ENCODE measurements at places on chromosomes 4 and X. TPM values are rescaled to one million over a fixed set of nuclear protein-coding genes. Genes with fewer than 3 reads are reported as not detected.

DNA sequence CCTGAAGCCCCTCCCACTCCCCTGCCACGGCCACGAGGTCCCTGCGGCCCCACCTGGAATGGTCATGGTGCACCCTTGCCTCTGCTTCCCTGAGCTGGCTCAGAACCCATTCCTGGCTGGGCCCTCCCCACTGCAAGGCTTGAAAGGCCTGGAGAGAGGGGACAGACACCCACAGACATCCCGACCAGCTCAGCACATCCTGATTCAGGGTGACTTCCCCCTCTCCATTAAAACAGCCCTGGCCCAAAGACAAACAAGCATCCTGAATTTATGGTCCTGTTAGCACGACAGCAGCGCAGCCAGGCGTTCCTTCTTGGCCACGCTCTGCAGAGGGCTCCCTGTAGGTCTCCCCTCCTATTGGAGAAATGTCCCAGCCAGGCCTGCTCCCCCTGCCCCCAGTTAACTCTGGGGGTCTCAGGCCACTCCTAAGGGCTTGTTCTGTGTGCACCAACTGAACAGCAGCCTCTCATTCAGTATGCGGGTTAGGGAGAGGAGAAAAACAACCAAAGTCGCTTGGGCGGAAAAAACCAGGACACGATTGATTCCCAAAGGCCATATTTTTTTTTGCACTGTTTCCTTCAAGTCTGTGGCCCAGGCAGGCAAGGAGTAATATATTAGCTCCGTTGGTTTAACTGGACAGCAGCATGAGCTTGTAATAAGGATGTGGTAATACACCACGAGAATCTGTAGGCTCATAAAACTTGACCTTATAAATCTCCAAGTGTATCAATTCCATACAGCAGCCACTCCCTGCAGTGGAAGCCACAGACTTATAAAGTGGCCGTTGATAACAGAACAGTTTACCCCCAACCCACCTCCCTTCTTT lies 106.7 kb upstream of the MSX1 start:
- DNase-seq: no peak

DNA sequence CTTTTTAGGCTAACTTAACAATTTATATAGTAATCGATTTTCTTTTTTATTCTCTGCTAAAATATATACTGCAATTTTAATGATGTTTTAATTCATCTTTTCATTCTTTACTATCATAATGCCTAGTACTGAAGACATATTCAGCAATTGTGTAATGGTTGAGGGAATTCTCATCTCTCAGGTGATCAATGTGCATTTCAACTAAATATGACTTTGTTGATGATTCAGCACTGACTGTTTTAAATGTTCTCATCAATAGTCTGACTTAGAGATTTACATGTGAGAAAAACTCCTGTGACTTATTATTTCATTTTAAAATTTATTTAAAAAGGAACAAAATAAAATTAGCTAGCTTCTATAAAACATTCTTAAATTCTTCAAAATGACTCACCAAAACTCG lies 1450.3 kb downstream of the STIM2 start:
- DNase-seq: no peak

GRCh38 chr4:1445716-1446445 lies 39.6 kb upstream of the NKX1-1 start:
- no peak for DNase-seq

DNA sequence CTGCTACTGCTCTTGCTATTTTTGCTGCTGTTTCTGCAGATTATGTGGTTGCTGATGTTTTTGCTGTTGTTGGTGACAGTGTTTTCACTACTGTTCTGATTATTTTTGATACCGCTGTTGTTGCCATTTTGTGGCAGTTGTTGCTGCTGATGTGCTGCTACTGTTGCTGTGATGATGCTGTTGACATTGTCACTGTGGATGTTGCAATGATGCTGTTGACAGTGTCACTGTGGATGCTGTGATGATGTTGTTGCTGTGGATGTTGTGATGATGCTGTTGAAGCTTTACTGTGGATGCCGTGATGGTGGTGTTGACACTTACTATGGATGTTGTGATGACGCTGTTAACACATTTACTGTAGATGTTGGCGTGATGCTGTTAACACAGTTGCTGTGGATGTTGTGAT lies 180.3 kb downstream of the EVC2 start:
- DNase-seq: no peak

GRCh38 chr4:72935462-72935861 lies 134.1 kb downstream of the COX18 start:
- DNase-seq: no peak

DNA sequence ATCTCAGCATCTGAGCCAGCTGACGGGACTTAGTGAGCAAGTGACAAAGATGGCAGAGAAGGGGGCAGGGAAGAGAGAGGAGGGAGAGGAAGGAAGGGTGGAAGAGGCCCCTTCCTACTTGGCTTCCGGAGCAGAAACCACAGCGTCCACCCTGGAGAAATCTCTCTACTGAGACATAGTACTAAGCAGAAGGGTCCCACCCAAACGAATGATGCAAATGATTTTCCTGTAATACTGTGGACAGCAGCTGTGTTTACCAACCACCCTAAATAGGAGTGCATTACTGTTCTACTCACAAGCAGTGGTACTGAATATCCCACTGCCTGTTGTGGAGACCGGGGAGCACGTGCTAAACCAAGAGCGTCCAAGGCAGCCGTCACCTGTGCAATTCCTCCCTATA lies 29.4 kb downstream of the DTHD1 start:
- DNase-seq: no peak

- no peak for DNase-seq
These were observed 245.1 kb upstream of the KLHL4 start for GRCh38 chrX:87272491-87272890.

- DNase-seq: no peak
These were observed 11.3 kb upstream of the LIMCH1 start for GRCh38 chr4:41526628-41527027.

GRCh38 chrX:21295246-21295820 lies 78.9 kb upstream of the CNKSR2 start:
- no peak for DNase-seq

GRCh38 chr4:88320780-88321373 lies 36.5 kb upstream of the PPM1K start:
- DNase-seq: no peak

- peak; percentile 60 for DNase-seq
These were observed 11.0 kb downstream of the ARSJ start for GRCh38 chr4:113968473-113968872.

The PTPN13 gene
- total RNA-seq: 0.20 TPM

The PLP1 gene
- total RNA-seq: not detected

The ASMT gene
- not detected for total RNA-seq

Measured in lung microvascular endothelial cell (primary cell).